LoVo (cell line): ENCODE measurements at places on chromosomes 12 and 14.

DNA sequence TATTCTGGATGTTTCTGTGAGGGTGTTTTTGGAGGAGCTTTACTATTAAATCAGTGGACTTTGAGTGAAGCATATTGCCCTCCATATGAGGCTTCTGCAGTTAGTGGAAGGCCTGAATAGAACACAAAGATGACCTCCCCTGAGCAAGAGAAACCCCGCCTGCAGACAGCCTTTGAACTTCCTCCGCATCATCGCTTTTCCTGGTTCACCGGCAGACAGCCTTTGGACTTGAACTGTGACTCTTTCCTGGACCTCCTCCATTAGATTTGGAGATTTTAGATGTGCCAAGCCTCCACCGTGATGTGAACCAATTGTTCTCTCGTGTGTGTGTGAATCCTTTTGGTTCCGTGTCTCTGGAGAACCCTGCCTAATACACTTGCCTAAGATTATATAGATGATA is 208.4 kb downstream of the EFCAB11 start:
- no peak for DNase-seq

- no peak for DNase-seq
Observed at GRCh38 chr12:77488041-77488620, 342.6 kb upstream of the NAV3 start.

DNA sequence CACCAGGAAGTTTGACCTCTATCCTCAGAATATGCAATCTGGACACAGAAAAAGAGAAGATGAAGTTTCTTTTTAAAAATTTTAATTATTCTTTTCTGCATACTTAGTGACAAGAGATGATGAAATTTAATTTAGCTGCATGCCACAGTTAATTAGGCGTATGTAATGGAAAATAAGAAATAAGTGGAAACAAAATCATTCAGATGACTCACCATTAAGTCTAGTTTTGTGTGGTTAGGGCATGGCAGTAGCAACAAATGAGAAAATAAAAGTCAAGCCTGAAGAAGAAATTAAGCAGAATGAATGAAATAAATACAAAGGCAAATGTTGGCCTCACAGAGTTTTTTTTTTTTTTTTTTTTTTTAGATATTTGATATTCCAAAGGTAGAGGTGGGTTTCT is 30.9 kb upstream of the KLRD1 start:
- DNase-seq: no peak

DNA sequence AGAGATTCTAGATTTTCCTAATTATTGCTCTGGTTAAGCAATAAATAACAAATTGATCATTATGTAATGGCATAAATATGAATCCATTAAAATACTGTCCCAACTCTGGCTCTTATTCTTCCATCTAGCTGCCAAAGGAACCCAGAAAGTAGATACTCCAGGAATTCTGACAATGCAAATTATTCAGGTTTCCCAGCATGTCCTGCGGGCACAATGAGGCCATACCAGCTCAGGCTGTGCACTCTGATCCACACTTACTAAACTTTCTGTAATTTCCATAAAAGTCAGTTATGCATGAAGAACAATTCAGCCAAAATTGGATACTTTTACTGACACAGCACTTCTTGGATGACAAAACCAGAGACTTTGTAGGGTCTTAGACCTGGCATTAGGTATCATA is 576.3 kb downstream of the KCNH5 start:
- no peak for DNase-seq

GRCh38 chr12:21502164-21502496 is 541 bp downstream of the GOLT1B start:
- peak; percentile 14 for DNase-seq

- DNase-seq: no peak
Observed at GRCh38 chr12:55933799-55934742, 3.1 kb downstream of the DGKA start.

- no peak for DNase-seq
Observed at GRCh38 chr14:79229383-79229909, 981.9 kb downstream of the DIO2 start.

DNA sequence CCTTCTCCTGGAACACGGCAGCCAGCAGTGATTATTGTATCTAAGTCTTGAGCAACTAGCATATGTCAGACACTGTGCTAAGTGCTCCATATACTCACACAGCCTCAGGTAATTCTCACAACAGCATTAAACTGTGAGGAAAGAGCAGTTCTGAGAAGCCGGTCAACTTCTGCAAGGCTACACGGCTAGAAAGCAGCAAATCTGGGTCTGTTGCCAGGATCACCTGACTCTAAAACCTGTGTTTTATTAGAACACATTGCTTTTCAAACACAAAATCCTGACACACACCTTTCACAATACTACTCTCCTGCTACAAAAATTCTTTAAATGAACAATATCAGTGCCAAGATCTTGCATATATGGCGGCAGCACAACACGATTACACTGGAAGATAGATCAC is 49.8 kb upstream of the CRACR2A start:
- DNase-seq: no peak

DNA sequence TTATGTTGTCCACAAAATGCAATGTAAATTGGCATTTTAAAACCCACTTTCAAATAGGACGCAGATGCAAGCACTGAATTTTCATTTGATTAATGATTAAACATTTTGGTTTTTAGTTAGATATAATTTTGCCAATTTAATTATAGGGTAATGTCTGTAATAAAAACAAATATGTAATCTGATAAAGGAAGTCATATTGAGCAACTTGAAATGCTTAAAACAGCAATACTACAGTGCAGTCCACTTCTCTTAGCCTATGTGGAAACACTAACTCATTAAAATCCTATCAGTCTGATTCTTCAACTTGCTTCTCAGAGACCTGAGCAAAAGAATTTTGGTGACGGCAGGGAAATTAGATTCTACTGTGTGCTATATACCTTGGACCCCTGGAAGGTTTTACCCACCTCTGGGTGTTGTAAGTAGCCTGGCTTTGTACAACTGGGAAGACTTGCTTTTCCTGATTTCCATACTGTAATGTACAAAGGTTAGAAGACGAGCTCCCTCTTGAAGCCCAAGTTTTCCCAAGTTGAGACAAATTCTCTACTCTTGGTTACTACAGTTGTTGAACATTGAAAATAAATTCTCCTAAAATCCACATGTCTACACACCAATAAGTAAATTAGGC is 4.1 kb downstream of the TRHDE start:
- no peak for DNase-seq

GRCh38 chr12:91328451-91328850 is 145.8 kb upstream of the DCN start:
- no peak for DNase-seq

- DNase-seq: no peak
Observed at GRCh38 chr12:82047446-82047845, 288.3 kb upstream of the PPFIA2 start.
